ENCODE measurements at places on chromosomes 6 and 20. TPM values are rescaled to one million over a fixed set of nuclear protein-coding genes. Genes with fewer than 3 reads are reported as not detected.

Gene C6orf15
- not detected for total RNA-seq

Gene CAPN11
- total RNA-seq, result not detected

Gene FRMD1
- 0.03 TPM for total RNA-seq

Gene HLA-DRA
- total RNA-seq, result not detected

Gene NOL4L
- total RNA-seq, result 13.1 TPM

Gene ARFGEF2
- total RNA-seq, result 16.5 TPM

Gene PPARD
- total RNA-seq, result 5.9 TPM

Gene C20orf96
- total RNA-seq, result 9.4 TPM

Gene TRIM15
- total RNA-seq, result 0.04 TPM

Gene RGS17
- total RNA-seq, result 5.9 TPM

Gene CRIP3
- 0.83 TPM for total RNA-seq

Gene LPIN3
- 9.5 TPM for total RNA-seq

Gene PROKR2
- not detected for total RNA-seq

Gene SYS1
- 35.6 TPM for total RNA-seq

Gene GNRH2
- total RNA-seq, result not detected

Gene COX4I2
- total RNA-seq, result not detected

Gene BEND6
- 1.7 TPM for total RNA-seq

Gene SAMD3
- total RNA-seq, result not detected

Gene AGER
- total RNA-seq, result 2.3 TPM

Measured in A549 treated with DMSO at 1 μM for 4 hours (cell line).